ENCODE measurements at places on chromosomes 1 and 21. TPM values are rescaled to one million over a fixed set of nuclear protein-coding genes. Genes with fewer than 3 reads are reported as not detected.

MNDA gene
- total RNA-seq, result 4.7 TPM

PDE9A gene
- total RNA-seq, result 1.6 TPM

SPRR2G gene
- not detected for total RNA-seq

REG4 gene
- total RNA-seq, result not detected

TMEM200B gene
- 6.8 TPM for total RNA-seq

PGBD5 gene
- total RNA-seq, result 5.7 TPM

SPAG17 gene
- 0.52 TPM for total RNA-seq

SPRR1B gene
- total RNA-seq, result not detected

NUCKS1 gene
- total RNA-seq, result 152 TPM

LRRC7 gene
- total RNA-seq, result 11.5 TPM

SLAMF7 gene
- total RNA-seq, result 0.52 TPM

XCL2 gene
- not detected for total RNA-seq

F5 gene
- 1.0 TPM for total RNA-seq

RNU1-1 gene
- total RNA-seq, result under 0.01 TPM

SDHC gene
- 18.3 TPM for total RNA-seq

THEMIS2 gene
- total RNA-seq, result 4.7 TPM

KLHL12 gene
- 15.1 TPM for total RNA-seq

GJB5 gene
- not detected for total RNA-seq

LMOD1 gene
- total RNA-seq, result 15.1 TPM

USP48 gene
- total RNA-seq, result 55.3 TPM

GPR157 gene
- 2.6 TPM for total RNA-seq

SERPINC1 gene
- not detected for total RNA-seq

CCDC17 gene
- total RNA-seq, result 0.52 TPM

KCNC4 gene
- total RNA-seq, result 1.6 TPM

AGBL4 gene
- total RNA-seq, result under 0.01 TPM

PADI4 gene
- total RNA-seq, result 1.0 TPM

FDPS gene
- total RNA-seq, result 69.4 TPM

FALEC gene
- total RNA-seq, result not detected

KRTAP12-3 gene
- total RNA-seq, result not detected

TBX15 gene
- total RNA-seq, result 49.6 TPM

FCGR2B gene
- total RNA-seq, result 0.52 TPM

CNR2 gene
- under 0.01 TPM for total RNA-seq

IGSF9 gene
- total RNA-seq, result under 0.01 TPM

GRIK3 gene
- total RNA-seq, result 0.52 TPM

PLEKHG5 gene
- total RNA-seq, result 8.4 TPM

Data from skeletal muscle tissue (tissue), 5 donors.